Stimulated activated CD8-positive, alpha-beta memory T cell treated with anti-CD3 and anti-CD28 coated beads, Interleukin-4, amount 100 ng/mL, for 4 hours (primary cell): ENCODE measurements at places on chromosomes 2 and 18.

- DNase-seq = no peak
Observed at GRCh38 chr2:147663153-147663961, 181.5 kb upstream of the ACVR2A start.

DNA sequence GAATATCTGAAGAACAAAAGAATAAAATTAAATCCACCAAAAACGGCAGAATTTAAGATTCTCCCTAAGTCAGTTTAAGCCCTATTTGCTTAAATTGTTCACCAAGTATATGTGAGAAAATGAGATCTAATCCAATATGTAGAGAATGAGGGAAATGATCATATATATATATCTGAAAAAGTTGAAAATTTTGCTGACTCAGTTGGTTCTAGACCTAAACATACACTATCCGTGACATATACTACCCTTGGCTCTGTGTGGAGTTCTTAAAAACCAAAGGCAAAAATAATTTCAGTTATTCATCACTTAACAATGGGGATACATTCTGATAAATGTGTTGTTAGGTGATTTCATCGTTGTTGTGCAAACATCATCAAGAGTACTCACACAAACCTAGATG, 7.3 kb downstream of the SS18 start:
- no peak for DNase-seq

- DNase-seq = no peak
Observed at GRCh38 chr2:237797253-237797652, 1.3 kb upstream of the RBM44 start.

GRCh38 chr18:22026889-22027288, 142.5 kb upstream of the GATA6 start:
- DNase-seq = no peak

DNA sequence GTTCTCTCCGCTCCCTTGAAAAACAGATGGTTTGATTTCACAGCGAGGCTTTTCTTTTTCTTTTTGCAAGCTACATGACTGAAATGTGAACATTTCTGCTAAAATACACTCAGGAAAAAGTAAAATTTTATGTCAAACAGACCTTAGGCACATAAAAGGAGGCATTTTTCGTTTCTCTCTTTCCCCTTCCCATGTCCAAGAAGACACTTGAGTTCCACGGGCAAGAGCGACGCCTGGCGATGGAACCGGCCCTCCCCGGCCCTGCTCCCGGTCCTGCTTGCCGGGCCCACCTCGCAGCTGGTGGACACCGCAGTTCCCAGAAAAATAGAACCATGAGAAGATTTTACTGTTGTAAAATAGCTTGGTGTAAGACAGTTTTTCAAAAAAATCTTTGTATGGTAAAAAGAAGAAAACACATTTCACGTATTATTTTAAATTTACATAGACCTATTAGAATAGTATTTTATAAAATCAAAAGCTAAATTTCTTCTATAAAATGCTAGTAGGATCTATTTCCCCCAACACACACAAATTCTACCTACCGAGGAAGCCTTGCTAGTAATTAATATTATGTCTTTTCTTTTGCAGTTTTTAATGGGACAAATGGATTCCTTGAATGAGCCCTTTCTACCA, 2.3 kb upstream of the ALKAL2 start:
- DNase-seq = peak; percentile 11

- DNase-seq = no peak
Observed at GRCh38 chr2:235191978-235192377, 240.2 kb downstream of the SH3BP4 start.

DNA sequence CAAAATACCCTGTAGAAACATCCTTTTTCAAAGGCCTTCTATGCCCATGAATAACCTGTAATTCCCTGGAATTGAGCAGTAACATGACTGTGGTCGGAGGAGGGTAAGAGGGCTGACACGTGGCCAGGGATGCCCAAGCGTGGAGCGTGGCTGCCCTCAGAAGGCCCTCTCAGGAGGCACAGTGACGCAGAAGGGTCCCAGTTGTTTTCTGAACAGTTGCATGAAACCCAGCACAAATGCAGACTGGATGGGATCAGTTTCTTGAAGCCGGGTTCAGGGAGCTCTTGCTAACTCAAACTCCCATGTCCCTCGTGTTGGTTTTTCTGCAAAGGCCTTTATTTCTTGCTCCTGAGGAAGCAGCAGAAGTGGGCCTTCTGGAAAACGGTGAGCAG, 237.0 kb downstream of the ALPK2 start:
- no peak for DNase-seq

DNA sequence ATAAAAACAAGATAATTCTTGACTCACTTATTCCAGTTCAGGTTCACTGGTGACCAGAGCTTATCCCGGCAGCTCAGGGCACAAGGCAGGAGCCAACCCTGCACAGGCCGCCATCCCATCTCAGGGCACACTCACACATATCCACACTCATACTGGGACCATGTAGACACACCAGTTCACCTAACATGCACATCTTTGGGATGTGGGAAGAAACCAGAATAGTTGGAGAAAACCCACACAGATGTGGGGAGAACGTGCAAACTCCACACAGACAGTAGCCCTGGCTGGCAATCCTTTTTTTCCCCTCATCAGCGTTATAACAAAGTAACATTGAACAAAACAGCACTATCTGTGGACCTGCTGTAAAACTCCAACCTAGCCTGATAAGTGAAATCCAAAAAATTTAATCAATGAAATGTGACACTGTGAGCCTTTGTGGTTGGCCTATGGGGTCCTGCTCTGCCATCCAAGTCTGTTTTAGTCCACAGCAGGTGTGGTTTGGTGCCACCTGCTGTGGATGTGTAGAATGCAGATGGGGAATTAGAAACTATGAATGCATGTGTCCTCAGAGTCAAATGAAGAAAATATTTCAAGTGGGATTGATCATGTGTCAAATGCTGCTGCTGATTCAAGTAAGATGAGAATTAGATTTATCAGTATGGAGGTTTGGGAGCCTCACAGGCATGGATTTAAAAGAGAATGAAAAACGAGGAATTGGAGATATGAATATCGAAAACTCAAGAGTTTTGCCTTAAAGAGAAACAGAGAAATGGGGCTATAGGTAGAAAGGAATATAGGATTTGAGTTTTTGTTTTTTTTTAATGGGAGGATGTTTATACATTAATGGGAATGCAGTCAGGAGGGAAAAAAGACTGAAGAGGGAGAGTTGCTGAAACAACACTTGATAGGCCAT, 47.0 kb downstream of the UGP2 start:
- no peak for DNase-seq

DNA sequence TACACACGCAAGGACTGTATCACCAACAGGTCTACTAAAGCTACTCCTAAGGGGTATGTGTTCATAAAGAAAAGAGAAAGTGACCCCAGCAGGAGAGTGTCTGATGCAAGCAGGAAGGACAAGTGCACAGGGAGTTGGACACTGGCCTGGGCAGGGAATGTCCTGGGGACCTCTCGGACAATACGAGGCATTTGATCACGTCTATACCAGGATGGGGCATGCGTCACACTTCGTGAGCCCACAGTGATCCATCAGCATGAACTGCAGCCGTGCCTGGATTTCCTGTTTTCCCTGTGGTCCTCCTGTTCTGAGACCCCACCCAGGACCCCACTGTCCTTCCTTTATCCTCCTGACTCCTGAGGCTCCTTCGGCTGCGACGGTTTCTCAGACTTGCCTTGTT, 113.9 kb downstream of the HDAC4 start:
- DNase-seq = no peak

- no peak for DNase-seq
Observed at GRCh38 chr2:240921311-240921994, 15.3 kb downstream of the CROCC2 start.

DNA sequence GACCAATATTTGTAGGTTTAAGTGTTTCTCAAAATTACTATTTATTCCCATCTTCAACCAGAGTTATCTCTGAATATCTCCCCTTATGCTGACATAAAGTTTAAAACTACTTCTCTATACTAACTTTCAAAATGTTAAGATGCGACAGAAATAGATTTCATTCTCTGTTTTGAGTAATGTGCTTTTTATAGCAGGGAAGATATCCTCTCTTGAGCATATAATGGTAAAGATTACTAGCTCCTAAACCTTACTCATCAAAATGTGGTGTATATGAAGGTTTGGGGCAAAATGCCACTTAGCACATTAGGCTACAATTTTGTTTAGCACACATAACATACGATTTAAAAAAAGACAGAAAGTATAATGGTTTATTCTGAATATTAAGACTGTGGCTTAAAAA, 54.4 kb downstream of the CWC22 start:
- DNase-seq = no peak

DNA sequence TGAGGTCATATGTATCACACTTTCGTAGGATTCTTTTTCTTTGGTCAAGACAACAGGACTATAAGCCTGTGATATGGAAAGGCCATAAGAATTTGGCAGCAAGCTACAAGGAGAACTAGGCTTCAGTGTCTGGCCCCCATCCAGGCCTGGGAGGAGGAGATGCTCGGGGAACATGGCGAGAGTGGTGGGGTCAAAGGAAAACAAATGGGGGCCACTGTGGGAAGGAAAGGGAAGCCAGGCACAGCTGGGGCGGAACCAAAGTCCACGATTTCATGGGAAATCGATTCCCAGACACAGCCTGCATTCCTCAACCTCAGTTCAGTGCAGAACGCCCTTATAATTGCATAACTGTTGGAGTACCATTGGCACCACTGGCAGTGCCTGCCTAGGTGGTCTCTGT, 58.2 kb downstream of the MBP start:
- DNase-seq = no peak

DNA sequence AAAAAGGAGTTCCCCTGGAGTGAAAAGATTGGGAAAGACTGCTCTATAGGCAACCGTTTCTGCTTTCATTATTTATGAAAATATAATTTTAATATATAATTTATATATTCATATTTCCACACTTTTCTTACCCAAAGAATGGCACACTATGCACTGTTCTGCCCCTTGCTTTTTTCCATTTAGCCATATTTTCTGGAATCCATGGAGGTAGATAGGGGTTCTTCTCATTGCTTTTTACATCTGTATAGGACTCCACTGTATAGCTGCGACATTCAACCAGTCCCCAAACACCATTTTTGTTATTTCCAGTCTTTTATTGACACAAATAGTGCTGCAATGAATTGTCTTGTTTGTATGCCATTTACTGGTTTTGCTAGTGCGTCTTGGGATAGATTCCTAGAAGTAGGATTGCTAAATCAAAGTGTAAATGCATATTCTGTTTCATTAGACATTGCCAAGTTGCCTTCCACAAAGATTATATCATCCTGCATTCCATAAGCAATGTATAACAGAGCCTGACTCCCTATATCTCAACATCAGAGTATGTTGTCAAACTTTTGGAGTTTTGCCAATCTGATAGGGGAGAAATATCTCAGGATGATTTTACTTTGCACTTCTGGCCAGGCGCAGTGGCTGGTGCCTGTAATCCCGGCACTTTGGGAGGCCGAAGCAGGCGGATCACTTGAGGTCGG, 26.6 kb upstream of the TCF7L1 start:
- DNase-seq = no peak

DNA sequence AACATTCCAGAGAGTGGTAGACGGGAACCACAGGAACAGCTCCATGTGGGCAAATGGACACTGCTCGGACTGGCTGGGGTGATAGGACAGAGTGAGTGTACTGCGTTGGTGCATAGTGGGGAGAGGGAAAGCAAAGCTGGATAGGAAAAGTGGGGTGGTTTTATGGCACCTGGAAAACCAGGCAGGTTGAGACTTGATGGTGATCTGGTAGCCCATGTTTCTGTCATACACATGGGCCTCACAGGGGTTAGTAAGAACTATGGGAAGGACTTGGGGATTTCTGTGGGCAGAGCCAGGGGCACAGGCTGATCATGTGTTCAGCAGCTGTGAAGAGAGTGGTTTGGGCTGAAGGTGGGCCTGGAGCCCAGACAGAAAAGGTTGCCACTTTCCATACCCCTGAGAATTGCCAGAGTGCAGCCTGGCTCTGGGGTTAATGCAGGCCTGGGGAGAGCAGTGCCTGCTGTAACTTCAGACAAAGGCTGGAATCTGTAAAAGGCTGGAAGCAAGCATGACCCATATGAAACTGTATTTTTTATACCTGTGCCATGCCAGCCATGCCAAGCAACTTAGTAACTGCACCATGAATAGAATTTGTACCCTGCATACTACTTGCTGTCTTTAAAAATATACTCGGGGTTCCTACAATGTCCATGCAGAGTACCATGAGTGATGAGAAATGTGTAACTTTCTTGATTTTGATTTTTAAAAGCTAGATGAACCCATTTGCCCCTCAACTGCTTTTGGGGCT, 41.9 kb downstream of the RPIA start:
- no peak for DNase-seq

DNA sequence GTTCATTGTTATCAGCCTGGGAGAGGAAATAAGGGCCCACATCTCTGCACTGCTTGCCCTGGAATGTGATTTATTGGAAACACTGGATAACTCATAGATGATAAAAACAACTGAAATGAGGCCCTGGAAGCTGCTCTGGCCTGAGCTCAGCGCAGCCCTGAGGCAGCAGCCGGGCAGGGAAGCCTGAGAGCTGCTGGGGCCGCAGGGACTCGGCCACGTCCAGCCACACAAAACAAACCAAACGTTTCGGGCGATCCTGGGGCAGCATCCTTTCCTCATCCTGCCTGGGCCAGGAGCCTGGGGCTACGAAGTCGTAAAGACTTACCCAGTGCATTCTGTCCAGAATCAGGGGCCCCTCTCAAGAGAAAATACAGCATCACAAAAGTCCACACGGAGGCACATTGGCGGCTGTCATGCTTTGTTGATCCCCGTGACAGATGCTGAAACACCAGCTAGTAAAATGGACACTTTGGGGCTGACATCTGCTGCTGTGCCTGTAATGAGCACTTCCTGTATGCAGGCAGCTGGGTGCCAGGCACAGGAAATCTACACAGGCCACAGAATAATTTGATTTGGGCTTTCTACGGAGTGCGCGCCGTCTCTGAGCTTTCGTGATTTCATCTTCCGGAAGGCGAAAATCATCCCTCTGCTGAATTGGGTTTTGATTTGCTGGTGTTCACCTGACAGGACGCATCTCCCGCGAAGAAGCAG, 250.6 kb downstream of the EIPR1 start:
- DNase-seq = no peak
